ENCODE measurements at places on chromosomes 5 and 9.
A peak's percentile ranks its signal among the peaks of the same experiment; 100 is the strongest.

DNA sequence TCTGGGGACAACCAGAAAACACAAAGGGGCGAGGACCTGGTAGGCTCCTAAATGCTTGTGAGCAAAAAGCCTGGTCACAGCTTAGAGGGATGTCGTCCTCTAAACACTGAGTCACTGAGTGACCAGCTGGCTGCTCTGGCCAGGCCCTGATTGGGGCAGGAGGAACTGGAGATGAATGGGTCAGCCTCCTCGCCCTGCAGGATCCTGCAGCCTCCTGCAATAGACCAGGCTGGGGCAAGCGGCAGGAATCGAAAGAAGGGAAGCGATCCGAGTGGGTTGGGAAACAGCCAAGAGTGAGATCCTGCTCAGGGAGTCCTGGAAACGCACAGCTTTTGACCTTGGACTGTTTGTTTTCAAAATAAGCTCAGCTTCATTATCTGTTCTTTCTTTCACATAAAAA, 34.1 kb upstream of the MSX2 start:
- no peak for DNase-seq

DNA sequence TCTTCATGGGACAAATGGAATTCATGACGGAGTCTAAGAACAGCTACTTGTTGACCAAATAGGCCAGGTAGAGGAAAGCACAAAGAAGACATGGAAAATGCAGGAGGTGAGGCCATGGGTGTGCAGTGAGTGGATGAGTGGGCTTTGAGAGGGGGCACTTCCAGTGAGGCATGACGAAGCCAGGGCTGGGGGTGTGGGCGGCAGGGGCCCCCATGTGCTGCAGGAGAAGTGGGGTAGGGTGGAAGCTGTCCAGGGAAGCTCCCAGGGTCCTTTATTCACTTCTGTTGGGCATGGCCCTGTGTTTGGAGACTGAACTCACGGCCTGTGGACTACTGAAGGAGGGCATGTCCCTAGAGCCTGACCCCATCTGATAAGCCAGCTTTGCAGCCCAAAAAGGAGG, 127.6 kb upstream of the SLC25A48 start:
- DNase-seq: no peak

- DNase-seq: no peak
These were observed 3.0 kb downstream of the FRRS1L start for GRCh38 chr9:109164042-109164441.

GRCh38 chr9:127263664-127264063, 910 bp upstream of the GARNL3 start:
- no peak for DNase-seq

DNA sequence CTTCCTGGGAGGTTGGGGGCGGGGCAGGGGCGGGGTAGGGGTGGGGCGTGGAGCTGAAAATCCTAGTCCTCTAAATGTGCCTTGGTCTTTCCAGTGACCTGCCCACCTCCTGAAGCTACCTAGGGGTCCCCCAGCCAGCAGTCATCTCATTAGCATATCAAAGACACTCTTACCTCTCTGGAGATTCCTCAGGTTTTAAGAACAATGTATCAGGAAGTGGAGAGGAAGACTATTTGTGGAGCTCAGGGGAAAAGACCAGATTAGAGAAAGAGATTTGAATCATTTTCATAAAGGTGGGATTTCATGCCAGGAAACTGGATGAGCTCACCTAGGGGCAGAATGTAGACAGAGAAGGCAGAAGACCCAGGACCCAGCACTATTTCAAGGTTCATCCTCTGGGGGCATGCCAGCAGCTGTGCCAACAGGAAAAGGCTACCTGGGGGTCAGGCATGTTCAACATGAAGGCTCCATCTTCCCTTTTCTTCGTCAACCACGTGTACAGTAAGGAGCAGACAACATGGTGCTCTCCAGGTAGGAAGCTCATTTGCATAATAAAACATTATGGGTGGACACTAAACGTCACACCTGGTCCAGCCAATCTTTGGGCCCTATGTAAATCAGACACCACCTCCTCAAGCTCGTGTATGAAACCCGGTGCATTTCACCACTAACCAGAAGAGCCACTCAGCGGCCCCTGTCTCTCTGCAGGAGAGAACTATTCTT, 6.9 kb downstream of the GMCL2 start:
- no peak for DNase-seq

DNA sequence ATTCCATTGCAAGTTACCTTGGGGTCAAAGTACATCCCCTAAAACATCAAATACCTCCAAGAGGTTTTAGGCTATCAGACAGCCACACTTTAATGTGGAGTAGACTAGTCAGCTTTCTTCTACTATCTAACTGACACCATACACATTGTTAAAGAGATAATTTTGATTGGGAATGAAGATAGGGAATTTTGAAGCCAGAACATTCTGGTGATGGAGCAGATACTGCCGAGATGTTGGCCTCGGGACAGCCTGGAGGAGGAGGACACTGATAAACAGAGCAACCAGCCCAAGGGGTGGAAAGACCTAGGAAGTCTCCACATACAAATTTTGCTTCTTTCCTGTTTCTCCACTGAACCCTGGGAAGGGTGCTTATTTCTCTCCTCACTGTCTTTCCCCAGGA, 14.9 kb downstream of the TJP2 start:
- no peak for DNase-seq

DNA sequence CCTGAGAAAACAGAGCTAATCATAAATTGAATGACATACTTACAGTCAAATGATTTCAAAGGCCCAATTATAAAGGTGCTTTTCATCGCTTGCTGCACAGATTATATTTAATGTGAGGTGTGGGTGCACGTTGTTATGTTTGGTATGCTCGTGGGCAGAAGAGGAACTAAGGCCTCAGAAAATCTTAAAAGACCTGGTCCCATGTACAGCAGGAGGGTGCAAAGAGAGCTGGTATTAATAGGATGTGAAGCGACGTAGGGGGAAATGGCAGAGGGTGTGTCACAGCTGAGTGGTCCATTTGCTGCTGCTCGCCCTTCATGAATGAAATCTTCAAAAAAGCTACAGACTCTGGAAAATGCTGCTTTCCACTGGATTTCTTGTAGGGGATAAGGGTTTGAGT, 40.5 kb upstream of the IFNK start:
- DNase-seq: no peak

DNA sequence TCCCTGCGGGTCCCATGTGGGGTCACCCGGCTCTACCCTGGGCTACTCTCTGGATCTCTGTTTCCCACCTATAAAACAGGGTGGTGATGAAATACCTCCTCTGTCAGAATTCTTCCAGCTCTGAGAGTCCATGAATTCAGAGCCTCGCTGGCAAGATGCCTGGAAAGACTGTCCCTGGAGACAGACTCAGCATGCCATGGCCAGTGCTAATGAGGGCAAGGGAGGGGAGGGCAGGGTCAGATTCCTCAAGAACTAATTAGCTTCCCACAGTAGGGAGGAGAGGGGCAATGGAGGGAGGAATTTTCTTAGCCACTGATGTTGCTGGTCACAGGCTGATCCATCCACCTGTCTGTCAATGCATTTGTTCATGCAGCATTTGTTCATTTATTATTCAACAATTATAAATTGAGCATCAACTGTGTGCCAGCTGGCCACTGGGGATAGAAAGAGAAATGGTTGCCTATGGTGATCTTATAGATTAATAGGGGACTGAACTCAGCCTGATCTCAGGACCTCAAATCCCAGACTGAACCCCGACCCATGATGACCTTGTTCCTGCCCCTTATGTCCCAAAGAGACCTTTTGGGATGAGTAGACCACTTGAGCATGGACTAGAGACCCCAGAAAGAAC, 4.7 kb downstream of the SYNPO start:
- DNase-seq: peak; percentile 87

DNA sequence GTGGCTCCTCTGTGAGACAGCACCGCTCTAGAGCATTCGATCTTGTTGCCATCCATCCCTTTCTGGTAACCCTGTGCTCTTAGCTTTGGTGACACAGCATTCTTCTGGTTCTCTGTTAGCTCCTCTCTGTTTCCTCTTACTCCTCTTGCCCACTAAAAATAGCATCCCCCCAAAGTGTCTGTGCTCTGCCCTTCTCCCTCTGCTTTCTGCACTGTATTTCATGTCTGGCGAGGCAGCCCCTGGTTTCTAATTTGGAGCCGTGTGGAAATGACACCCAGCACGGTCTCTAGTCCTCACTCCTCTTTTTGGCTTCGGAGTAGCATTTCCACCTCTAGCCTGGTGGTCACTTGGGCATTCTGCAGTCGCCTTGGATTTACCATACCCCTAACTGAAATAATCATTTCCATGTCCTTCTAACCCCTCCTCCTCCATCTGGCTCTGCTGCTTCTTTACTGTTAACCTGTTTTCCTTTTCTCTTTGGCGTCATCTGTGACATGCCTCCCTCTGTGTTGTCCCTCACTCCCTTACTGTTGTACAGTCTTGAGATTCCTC, 23.8 kb downstream of the NPR3 start:
- no peak for DNase-seq

- no peak for DNase-seq
These were observed at the start of gene FST for GRCh38 chr5:53480416-53481158. TSS of gene FST (plus strand) at chr5:53480629. CDS start at chr5:53480792, 163 bp downstream.

DNA sequence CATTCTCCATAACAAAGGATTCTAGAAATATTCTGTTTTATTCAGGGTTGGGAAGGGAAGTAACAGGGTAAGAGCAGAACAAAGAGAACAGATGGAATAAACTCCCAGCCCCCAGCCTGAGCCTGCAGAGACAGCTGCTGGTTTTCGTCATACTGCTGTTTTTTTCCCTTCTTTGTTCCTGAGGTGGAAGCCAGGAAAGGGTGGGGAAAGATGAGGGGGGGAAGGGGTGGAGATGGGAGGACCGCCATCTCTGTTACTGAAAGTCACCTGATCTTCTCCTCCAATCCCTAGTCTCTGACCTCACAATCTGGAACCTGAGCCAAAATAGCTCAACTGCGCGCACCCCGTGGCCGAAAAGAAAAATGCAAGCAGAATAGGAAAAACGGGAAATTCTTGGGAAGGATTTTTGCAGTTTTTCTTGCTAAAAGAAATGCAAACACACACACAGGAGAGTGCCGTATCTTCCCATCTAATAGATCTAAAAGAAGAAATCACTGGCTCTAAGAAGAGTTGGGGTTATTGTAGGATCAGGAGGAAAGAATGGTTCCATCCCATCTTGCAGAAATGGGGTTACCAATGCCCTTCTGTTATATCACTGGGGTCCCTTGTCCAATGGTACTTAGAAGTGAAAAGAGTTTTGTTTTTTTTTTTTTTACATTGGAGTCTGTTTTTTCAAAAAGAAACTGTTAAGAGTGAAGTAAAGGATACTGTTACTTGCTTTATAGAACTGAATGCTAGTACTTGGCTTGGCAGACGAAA, 57.9 kb downstream of the DIAPH1 start:
- DNase-seq: peak; percentile 94

DNA sequence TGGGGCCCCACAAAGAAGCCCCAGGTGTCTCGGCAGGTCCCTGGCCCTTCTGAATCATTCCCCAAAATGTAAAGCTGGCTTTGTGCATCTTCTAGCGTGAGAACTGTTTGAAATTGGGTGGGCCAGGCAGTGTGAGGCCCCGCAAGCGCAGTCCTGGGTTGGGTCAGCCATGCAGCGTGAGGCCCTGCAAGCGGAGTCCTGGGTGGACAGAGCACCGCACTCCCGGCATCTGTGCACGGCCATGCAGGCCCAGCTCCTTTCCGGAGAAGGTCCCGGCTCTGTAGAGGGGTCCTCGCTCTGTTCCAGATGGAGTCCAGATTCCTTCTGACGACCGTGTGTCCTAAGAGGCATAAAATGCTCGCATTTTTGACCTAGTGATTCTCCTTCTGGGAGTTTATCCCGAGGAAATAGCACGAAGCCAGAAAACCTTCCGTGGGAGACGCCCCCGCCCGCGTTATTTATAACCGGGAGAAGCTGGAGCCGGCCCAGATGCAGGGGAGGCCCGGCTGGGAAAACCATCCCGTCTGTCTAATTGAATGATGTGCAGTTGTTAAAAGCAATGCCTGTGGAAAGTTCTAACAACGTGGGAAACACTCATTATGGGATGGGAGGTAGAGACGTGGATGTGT, 19.4 kb upstream of the NOTCH1 start:
- DNase-seq: no peak

DNA sequence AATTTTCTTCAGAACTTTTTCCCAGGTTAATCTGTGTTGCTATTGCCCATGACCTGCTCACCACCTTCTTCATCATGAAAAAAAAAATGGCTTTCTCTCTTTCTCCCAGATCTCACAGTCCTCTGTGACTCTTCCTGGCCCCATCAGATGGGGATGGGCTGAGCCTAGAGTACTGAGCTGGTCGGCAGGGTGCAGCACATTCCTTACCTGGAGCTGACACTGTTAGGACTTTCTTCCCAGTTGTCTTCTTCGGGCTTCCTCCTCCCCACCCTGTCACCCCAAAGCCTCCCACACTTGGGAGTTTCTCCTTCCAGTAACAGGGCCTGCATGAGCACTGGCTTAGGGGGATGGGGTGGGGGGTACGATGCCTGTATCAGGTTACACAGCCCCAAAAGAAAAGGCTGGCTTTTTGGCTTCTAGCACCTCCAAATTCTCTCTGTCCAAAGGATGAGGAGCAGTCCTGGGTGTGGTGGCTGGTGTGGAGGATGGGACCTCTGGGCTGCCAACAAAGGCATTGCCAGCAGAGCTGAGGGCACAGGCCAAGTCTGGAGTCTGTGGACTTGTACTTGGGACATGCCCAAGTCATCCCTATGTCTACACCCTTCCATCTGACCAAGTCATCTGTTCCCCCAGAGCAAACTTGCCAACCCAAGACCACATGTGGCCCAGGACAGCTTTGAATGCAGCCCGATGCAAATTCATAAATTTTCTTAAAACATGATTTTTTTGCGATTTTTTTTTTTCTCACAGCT, 68.0 kb upstream of the HSPA9 start:
- DNase-seq: no peak

DNA sequence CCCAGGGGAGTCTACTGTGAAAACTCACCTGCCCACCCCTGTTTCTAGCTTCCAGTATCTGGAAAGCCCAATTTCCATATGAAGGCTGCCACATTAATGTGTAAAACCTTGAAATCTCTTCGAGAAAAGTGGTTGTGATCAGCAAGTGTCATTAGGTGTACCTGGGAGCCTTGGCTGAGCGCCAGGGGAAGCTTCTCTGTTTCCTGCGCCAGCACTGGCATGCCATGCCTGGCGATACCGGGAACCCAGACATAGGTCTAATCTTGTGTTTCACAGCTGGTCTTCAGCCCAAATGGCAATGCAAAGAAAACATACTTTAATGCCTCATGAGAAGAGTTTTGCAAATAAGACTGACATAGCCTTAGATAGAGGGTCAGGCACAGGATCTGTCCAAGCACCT, 101.6 kb downstream of the TENT4A start:
- no peak for DNase-seq

GRCh38 chr9:126581893-126582292, 31.8 kb upstream of the LMX1B start:
- no peak for DNase-seq

DNA sequence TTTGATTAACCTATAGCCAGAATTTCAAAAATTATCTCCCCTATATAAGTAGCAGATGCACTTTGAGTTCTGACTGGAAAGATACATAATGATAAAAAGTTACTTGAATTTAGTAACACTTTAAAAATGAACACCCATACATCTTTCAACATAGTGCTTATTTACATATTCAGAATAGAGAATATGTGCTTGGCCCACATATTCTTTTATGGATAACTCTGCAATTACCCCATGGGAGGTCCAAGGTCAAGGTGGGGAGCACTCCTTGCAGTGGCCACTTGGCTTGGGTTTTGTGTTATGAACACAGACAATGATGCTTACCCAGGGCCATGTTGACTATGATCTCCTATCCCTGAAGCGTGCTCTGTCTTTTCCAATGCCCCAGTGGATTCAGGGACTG, 169.3 kb downstream of the CDC42SE2 start:
- no peak for DNase-seq

Measured in right atrium auricular region (tissue), 2 donors.